Activated naive CD4-positive, alpha-beta T cell (primary cell): ENCODE measurements at places on chromosomes 1 and 21.

GRCh38 chr21:26836528-26836927 is 8.7 kb downstream of the ADAMTS1 start:
- no peak for DNase-seq

DNA sequence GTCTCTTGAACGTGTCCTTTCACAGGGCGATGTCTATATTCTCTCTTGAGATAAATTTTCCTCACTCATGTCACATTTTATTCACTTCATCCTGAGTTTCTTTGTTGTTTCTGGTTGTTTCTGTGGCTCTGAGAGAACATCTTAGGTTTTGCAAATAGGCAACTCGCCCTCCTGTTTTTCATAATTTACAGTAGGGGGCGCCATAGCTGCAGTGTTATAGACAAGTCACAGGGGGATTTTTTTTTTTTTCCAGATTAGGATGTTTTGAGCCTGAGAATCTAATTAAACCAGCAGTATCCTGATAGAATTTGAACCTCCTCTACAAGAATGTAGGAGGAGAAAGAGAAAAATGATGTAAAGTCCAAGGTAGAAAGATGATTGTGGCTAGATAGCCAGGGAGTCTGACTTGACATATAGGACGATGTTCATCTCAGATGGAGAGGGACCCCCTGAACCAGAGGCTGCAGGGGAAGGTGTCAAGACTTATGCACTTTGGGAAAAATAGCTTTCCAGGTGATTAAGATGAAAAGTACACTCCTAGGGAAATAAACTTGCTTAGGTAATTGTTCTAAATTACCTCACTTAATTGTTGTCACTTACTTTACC is 76.3 kb downstream of the ZP4 start:
- DNase-seq, result no peak

GRCh38 chr1:160309571-160309970 is 24.6 kb upstream of the PEX19 start:
- DNase-seq, result no peak

GRCh38 chr1:155120253-155120652 is 7.4 kb upstream of the EFNA1 start:
- DNase-seq, result no peak

DNA sequence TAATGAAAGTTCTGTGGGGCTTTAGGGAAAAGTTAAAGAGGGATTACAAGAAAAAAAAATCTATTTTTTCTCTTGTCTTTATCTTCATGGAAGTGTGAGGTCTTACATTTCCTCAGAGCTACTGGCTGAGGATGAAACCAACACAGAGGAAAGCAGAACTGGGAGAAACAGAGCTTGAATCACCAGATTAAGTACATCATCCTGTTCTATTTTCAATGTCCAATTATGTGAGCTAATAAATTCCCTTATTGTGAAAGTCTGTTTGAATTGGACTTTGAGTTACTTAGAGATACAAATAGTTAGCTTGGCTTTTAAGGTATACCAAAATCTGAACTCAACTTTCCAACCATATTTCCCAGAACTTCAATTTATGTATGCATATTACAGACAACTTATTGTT is 69.2 kb downstream of the LPGAT1 start:
- no peak for DNase-seq

GRCh38 chr1:47777322-47777721 is 219.9 kb downstream of the TRABD2B start:
- no peak for DNase-seq

GRCh38 chr1:179187043-179187442 is 42.4 kb downstream of the ABL2 start:
- no peak for DNase-seq

DNA sequence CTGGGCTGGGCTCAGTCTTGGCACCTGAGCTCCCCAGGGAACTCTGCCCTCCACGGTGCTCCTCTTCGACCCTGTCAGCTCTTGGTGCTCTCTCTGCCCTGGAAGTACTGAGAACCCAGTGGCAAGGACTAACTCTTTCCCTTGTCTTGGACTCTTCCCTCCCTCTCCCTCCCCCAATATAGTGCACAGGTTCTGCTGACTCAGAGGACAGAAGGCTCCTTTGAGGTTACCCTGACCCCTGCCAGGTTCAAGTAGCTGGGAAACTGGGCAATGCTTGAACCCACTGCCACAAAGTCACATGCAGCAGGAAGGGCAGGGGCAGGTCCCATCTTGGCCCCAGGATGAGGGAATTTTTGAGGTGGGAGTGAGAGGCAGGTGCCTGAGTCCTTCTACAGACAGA is 20.3 kb downstream of the KCNQ4 start:
- no peak for DNase-seq

GRCh38 chr1:43822040-43822690 is 111.4 kb upstream of the ARTN start:
- no peak for DNase-seq

GRCh38 chr1:84997667-84998600 is 1.0 kb upstream of the MCOLN2 start:
- DNase-seq, result no peak

DNA sequence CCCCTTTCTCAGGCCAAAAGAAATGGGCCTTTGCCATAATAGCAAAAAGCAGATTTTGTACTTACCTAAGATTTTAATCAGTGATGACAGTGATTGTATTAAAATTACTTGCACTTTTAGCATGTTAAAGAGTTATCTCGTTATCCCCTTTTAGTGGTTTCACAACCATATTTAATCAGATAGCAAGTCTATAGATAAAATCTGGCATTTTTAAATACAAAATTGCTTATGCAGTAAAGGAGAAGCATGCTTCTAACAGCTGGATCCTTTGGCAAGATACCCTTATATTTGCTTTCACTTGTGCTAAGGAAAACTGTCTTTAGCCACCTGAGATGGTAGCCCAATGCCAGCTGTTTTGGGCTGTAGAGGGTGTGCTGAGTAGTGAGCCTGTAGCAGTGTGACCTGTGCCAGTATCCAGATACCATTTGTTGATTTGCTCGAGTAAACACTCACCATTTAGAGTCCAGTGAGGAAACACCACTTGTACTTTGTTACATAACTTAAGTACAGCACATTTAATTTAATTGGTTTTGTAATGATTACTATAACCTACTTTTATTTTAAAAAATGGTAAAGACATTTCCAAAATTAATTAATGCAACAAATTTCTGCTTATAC is 314.4 kb upstream of the ZP4 start:
- no peak for DNase-seq

DNA sequence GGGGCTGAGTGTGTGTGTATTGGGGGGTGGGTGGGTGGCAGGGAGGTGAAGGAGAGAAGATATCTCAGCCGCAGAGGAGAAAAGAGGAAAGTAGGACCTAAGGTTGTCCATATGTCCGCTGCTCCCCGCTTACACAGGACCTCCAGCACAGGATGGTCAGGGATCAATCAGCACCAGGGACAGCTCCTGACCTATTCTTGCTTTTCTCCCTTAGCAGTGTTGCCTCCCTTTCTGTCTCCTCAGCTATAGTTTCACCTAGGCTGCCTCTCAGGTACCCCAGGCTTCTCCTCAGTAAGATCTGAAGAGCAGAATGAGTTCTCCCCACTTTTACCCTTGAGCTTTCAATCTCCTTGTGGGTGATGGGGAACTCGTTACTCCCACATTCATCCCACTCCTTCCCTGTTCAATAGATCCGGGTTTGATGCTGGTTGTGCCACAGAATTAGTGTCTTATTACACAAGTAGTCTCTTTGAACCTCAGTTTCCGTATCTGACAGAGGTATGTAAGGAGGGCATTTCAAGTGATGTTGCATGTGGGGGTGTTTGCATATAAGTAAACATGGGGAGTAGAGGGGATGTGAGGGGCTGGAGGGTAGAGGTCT is 1.4 kb upstream of the DPH2 start:
- DNase-seq, result no peak

DNA sequence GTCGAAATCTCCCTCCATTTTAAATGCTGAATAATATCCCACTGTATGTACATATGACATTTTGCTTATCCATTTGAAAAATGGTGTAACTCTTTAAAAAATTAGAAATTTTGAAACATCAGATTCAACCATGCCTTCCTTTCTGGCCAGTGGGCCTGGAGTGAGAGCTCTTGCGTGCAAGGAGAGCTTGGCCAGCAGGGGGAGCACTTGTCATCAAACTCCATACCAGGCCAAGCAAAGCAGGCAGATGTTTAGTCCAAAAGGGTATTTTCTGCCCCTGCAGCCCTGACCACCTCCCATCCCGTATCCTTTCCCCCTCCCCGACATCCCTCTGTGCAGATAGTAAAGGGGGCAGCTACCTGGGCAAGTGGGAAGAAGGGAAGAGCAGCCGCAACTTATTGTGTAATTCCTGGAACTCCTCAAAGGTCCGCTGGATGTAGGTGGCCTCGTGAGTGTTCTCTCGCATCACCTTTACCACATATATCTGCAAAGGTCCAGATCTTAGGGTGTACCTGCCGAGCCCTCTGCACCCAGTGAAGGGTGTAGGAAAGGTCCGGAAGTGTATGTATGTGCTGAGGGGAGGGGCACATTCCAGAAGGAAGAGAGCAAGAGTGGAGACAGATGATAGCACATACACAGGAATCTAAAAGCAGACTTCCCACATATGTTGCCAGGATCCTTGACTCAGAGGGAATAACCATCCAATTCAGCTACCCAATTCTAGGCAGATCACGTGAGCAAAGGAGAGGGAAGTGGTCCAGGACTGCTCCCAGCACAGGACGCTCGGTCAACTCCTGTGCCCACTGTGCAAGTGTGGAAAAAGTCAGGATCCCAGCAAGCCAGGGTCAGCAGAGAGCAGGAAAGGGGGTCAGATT is 19.9 kb upstream of the PPP1R15B start:
- peak; percentile 61 for DNase-seq

DNA sequence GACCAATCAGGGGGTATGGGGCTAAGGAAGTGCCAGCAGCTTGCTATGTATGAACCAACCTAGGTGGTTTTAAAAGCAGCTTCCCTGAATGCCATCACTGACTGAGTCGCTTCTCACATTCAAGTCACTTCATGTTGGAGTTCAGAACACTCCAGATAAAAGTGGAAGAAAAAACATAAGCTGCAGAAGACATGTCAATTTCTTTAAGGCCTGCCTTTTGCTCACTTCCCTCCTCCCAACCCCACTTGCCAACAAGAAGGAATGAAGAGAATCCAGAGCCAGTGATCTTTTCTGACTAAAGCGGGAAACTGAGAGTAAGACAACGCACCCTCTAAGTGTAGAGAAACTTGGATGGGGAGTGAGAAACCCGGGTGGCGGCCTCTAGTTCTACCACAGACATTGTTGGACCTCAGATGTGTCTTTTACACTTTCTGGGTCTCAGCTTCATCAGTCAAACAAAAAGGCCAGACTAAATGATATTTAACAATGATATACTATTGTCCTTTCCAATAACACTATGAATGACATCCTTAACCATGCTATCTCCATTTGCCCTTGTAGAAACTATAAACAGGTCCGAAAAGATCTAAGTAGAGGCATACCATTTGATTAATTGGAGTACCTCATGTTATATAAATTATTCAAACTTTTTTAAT is 54.1 kb downstream of the LUZP1 start:
- DNase-seq, result no peak

DNA sequence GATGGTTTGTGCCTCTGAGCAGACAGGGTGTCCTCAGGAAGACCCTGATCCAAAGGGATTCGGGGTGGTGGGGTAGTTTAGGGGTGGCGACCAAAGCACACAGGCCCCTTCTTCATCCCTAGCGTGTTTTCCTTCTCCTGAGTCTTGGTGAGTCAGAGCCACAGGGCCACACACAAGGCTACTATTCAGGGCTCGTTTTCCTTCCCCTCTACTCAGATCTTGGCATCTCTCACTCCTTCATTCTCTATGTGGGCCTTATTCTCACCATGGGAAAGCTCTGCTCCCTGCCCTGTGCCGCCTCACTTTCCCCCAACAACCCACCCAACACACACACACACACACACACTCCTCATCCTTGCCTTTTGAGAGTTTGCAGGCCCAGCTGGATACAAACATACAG is 43.6 kb upstream of the WNT2B start:
- DNase-seq, result no peak

DNA sequence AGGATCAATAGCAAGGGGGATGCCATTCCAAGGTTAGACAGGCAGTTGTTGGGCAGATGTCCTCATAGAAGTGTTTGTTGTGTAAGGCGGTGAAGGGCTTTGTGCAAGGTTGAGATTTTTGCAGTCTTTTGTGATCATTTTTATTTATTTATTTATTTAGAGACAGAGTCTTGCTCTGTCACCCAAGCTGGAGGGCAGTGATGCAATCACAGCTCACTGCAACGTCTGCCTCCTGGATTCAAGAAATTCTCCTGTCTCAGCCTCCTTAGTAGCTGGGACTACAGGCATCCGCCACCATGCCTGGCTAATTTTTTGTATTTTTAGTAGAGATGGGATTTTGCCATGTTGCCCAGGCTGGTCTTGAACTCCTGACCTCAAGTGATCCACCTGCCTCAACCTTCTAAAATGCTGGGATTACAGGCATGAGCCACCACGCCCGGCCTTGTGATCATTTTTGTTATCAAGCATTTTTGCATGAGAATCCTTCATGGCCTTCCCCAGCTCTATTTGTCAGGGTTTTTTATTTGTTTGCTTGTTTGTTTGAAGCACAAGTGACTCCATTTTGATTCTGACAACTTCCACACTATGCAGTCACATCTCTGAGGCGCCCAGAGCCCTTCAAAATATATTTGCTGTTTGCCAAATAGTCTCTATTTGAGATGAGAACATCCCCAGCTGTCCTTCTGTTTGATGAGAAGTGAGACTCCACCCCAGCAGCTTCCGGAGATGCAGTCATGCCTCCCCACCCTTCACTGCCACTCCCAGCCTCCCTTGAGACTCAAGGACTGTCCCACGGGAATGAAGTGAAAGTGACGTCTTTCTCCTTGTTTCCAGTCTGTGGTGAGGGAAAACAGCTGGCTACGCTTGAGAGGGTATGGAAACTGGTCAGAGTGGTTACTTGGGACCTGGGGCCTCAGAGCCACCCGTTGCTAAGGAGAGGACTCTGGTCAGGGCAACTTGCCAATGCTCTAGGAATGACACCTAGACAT is 38.0 kb downstream of the TMEM50B start:
- no peak for DNase-seq

DNA sequence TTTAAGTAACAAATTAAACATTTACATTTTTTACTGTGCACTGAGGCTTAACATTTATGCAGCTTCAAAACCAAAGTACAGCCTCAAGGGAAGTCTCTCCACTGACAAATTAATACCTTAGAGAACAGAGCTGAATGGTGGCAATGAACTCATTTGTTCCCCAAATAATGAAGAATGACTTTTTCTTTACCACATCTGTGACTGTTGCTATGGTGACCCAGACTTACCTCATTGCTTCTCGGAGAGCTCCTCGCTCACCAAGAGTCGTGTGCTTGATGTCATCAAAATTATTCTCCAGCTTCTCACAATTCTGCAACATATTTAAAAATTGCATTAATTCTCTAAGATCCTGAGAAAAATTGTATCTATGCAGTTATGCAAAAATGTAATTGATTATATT is 92.9 kb downstream of the DPYD start:
- no peak for DNase-seq
